Sigmoid colon (tissue), 7 donors: ENCODE measurements at places on chromosomes 12 and 14. TPM values are rescaled to one million over a fixed set of nuclear protein-coding genes. Genes with fewer than 3 reads are reported as not detected.

Gene LHX5
- total RNA-seq = not detected

Gene CEBPE
- not detected for total RNA-seq

Gene EXOC3L4
- 0.36 TPM for total RNA-seq

Gene FAM90A1
- total RNA-seq = 0.33 TPM

DNA sequence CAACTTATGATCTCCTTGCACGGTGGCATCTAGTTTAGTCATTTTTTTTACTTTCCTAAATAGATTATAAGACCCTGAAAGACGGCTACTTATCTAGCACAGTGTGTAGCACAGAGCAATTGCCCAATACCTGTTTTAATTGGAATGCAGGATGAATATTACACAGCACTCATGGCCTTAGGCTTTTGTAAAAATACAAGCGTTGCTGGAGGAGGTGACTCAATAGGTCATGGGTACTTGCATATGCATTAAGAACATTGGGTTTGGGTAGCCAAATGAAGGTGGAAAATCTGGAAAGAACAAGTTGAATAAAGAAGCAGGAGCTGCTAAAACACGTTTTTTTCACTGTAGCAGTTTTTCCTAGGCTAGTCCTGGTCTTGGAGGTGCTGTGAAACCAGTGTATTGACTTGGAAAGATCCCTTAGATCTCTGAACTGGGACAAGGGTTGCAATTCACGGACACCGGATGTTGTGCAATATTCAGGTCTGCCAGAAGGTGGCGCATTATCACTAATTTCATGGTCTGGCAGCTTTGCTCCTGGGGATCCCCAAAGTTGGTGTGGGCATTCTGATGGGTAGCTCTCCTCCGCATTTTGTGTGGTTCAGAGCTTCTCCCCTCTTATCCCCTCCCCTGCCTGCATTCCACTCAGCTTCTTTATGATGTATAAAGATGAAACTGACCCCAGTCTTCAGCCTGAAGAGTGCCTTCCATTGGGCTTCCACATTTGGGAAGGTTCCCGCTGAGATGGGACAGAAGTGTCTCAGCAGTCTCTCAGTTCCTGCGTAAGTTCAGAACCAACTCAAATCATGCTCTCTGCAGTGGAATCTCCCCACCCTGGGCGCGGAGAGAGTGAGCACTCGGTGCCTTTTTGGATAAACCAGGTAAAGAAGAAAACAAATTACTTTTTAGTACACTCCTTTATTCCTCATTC is 278.3 kb downstream of the NRXN3 start:
- no peaks in the 10 kb centered on the region for H3K36me3 ChIP-seq
- no peak overlapping the region for H3K27ac ChIP-seq
- no peak for DNase-seq
- no peak overlapping the region for H3K4me3 ChIP-seq

DNA sequence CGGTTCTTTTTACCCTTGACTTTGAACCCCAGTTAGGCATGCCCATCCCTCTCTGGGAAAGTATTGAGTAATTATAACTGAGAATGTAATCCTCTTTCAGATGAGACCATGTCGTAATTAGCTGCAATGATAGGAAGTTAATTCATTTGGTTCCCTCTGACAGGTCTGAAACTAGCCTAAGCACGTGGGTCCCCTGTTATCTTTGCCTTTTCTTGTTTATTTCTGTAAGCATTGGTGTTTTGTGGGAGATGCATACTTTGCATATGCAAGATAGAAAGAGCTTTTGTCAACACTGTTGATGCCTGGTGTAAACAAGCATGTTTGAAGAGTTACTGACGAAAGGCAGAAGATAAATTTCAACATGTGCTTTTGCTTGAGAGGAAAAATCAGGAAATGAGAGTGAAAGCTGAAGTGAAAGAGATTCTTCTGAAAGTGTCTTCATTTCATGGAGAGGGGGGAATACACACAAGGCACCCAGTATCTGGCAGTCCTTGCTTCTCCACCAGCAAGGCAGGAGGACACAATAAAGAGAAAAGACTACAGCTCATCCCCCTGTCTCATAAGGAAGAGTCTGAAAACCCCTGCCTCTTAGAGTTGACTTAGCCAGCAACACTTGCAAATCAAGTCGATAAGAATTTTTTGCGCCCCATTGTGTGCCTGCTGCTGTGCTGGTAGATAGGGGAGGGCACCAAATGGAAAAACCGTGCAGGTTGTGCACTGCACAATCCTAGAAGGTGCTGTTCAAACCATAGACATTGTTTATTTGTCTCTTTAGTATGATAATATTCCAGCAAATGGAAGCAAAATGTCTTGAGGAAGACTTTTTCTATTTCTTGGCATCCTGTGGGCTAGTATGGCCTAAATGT is 77.8 kb downstream of the SLC24A4 start:
- H3K36me3 ChIP-seq = no peaks in the 10 kb centered on the region
- H3K27me3 ChIP-seq = no peaks in the 10 kb centered on the region
- no peak for DNase-seq
- peaks cover 7% of the 10 kb centered on the region for H3K4me1 ChIP-seq
